NCI-H2081 treated with DMSO at 0.1 percent for 48 hours (cell line): ENCODE measurements at places on chromosomes 4 and X.

- DNase-seq, result no peak
Measured at GRCh38 chr4:158322109-158322508, 111.8 kb downstream of the TMEM144 start.

- DNase-seq, result no peak
Measured at GRCh38 chrX:21698272-21698671, 40.1 kb upstream of the KLHL34 start.

- DNase-seq, result no peak
Measured at GRCh38 chr4:84887824-84888223, 78.7 kb downstream of the WDFY3 start.

- DNase-seq, result no peak
Measured at GRCh38 chr4:41656572-41657520, 91.7 kb downstream of the PHOX2B start.

- no peak for DNase-seq
Measured at GRCh38 chr4:38866973-38867477, 581 bp upstream of the FAM114A1 start.

DNA sequence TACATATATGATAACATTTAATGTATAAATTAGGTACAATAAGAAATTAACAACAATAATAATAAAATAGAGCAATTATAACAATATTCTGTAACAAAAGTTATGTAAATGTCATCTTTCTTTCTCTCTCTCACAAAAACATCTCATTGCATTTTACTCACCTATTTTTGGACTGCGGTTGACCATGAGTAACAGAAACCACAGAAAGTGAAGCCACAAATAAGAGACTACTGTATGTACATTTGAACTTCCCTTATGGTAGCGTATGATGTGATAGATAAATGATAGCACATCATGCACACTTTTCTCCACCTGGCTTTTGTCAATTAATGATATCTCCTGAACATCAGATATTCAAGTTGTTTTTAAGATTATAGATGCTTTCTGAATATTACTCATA, 80.5 kb downstream of the HNRNPD start:
- no peak for DNase-seq

DNA sequence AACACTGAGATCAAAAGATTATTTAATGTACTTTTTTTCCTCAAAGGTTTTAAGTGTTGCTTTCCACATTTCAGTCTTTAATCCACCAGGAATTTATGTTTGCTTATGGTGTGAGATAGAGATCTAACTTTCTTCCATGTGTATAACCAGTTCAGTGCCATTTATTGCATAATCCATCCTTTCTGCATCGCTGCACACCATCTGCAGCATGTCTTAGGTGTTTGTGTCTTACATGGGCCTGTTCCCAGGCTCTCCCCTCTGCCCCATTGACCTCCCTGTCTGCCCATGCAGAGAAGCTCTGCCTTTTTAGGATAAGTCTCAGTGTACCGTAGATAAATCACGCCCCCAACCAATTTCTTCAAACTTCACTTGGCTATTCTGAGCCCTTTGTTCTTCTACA, 30.3 kb downstream of the NSDHL start:
- DNase-seq, result no peak

- no peak for DNase-seq
Measured at GRCh38 chrX:153686711-153687110, 1.0 kb upstream of the SLC6A8 start.

- no peak for DNase-seq
Measured at GRCh38 chrX:71315917-71316316, 14.4 kb downstream of the ITGB1BP2 start.

DNA sequence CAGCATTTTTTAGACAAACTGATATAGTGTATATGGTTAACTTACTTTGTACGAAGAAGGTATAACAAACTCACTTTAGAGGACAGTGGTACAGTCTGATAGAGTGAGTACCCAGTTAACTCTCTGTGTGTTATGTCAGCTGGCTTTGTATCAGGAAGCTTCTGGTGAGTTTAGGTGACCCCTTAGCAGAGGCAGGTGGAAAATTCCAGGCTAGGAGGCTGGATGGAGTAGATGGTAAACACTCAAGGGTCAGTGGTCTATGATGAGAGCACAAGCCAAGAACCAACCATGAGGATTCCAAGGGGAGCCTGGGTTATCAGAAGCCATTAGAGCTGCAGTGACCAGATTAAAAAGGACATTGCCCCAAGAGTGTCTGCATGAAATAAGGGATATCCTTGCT, 227.3 kb upstream of the CENPE start:
- DNase-seq, result no peak

GRCh38 chrX:810186-810585, 179.6 kb downstream of the SHOX start:
- no peak for DNase-seq

GRCh38 chr4:80036949-80037685, 35.9 kb downstream of the ANTXR2 start:
- no peak for DNase-seq

- DNase-seq, result no peak
Measured at GRCh38 chr4:65021737-65022136, 612.5 kb upstream of the TECRL start.

GRCh38 chrX:44401151-44401550, 57.7 kb upstream of the EFHC2 start:
- no peak for DNase-seq

- DNase-seq, result no peak
Measured at GRCh38 chrX:47212381-47213293, 5.8 kb upstream of the CDK16 start.

GRCh38 chr4:173160871-173161270, 7.7 kb upstream of the GALNT7 start:
- DNase-seq, result no peak

DNA sequence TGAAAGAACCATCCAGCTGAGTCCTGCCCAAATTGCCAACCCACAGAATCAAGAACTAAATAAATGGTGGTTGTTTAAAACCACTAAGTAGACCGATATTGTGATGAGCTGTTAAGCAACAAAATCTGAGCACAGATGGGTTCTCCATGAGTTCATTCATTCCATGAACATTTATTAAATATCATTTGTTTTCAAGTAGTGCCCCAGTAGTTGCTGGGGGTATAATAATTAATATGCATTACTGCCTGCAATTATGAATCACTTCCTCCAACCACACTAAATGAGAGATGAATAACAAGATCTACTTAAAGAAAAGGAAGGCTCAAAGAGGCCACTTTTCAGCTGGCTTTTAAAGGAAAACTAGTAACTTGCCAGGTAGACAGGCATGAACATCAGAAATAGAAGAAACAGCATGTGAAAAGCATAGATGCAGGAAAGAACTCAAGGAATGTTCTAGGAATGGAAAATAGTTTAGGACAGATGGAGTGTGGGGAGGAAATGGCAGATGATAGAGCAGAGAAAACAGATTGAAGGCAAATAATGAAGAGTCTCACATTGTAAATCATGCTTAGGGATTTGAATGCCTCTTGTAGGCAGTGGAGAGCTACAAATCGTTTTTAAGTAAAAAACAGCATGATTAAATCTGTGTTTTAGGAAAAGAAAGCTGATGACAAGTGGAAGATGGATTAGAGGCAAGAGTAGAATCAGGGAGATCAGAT, 641.7 kb upstream of the DIPK2B start:
- DNase-seq, result no peak

DNA sequence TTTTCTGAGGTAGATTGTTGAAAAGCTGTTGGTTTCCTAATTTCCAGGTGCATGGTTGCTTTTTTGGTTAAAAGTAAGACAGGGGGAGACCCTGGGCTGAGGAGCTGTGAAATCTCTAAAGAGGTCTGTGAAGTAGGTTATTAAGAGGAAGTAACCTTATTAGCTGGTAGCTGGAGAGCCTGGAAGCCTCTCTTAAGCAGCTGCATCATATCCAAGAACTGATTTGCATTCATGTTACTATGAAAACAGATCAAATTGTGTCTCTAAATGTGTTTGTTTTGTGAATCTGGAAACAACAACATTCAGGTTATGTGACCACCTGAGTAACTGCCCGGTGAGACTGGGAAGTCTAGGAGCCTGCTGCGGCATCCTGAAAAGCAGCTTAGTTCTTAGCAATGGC, 54.1 kb downstream of the ARHGAP10 start:
- no peak for DNase-seq

- no peak for DNase-seq
Measured at GRCh38 chr4:88216395-88216794, 58.0 kb upstream of the ABCG2 start.

GRCh38 chr4:148735432-148736155, 293.4 kb upstream of the NR3C2 start:
- no peak for DNase-seq

DNA sequence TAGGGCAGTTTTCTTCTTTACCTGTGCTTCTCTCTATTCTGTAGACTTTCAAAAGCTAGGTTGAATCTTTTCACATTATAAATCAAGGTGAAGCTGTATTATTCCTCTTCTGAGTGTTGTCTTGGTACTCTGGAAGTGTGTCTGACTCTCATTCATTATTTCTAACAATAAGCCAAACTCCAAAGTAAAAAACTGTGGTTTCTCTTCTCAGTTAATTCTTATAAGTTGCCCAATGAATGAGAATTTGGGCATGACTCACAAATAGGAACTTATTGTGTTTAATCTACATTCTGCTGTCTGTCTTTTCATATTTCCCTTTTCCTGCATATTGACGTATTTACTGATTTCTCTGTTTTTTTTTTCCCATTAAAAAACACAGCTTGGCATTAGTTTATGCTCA, 714.5 kb downstream of the CCSER1 start:
- DNase-seq, result no peak

- no peak for DNase-seq
Measured at GRCh38 chr4:14650127-14650526, 352.2 kb upstream of the CPEB2 start.

- DNase-seq, result no peak
Measured at GRCh38 chr4:8251110-8251883, 18.3 kb upstream of the HTRA3 start.

DNA sequence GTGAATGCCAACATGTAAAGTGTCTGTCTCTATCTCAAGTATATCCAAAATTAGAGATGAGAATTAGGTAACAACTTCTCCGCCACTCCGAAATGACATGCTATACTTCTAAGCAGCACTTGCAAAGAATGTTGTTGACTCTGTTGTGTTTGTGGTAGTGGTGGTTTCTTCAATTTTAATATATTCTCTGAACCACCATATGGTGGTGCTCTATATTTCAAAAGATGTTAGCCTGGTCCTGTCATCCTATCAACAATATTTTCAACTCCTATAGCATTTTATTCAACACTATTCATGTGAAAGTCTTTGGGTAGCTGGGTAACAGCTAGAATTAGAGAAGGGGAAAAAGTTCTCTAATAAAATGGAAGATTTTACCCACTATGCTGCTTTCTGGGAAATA, 1622.8 kb upstream of the IGFBP7 start:
- no peak for DNase-seq

- DNase-seq, result no peak
Measured at GRCh38 chr4:182105416-182105815, 137.8 kb upstream of the TENM3 start.

- no peak for DNase-seq
Measured at GRCh38 chr4:125313989-125314667, 627 bp upstream of the FAT4 start.

- no peak for DNase-seq
Measured at GRCh38 chr4:57098415-57098814, 11.8 kb downstream of the IGFBP7 start.

DNA sequence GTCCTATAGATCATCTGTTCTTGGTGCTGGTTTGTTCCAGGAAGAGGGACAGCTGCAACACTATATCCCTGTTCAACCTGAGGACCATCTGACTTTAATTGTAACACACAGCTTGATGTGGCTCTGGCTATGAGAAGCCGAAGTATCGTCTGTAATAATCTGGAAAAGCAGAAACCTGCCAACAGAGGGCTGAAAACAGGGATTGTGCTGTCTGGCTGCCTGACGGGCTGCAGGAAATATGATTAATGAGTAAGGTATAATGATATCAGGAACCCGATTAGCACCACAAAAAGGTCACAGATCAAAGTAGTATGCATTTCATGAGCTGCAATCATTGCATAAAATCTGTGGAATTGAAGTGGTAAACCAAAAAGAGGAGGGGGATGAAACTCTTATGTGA, 170.4 kb upstream of the MAB21L2 start:
- DNase-seq, result peak; percentile 45

- no peak for DNase-seq
Measured at GRCh38 chrX:55546956-55547355, 57.3 kb upstream of the USP51 start.

DNA sequence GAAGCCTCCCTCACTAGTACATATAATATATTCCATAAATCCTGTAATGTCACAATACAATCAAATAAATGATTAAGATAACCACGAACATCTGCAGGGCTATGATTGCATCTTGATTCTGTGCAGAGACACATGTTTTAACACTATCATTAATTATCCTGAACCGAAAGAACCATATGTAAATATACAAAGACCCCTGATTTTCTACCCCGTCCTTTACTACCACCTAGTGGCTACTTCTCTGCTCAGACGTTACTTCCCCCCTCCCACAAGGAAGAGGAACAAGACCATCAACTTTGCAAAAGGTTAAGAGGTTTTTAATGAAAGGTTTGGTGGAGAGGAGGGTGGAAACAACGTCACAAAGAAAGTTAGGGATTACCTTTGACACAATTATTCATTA, 134.0 kb downstream of the COL4A6 start:
- DNase-seq, result no peak

DNA sequence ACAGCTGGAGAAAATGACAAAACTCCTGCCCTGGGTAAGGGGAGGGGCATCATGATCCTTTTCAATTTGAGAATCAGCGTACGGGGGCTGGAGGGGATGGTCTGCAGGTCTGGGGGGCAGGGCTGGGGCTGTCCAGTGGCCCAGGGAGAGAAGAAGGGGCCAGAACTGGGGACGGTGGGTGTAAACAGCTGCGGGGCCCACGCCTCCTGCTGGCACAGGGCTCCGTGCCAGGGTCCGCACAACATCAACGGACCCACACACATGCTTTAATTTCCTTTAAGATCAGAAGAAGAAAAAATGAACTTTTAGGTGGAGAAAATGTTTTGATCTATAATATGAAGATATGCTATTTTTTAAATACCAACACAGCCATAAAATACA, 52.1 kb downstream of the PSAPL1 start:
- DNase-seq, result no peak

- DNase-seq, result no peak
Measured at GRCh38 chr4:111027526-111027925, 404.6 kb upstream of the PITX2 start.

GRCh38 chr4:25982962-25983361, 68.9 kb downstream of the SMIM20 start:
- DNase-seq, result no peak

GRCh38 chrX:9324676-9325075, 140.2 kb upstream of the TBL1X start:
- DNase-seq, result no peak

GRCh38 chr4:156188596-156188995, 234.9 kb upstream of the CTSO start:
- no peak for DNase-seq

- no peak for DNase-seq
Measured at GRCh38 chrX:109672239-109672638, 47.3 kb upstream of the KCNE5 start.

- no peak for DNase-seq
Measured at GRCh38 chr4:93066749-93067148, 761.8 kb upstream of the ATOH1 start.

- no peak for DNase-seq
Measured at GRCh38 chrX:138067415-138067814, 501.5 kb downstream of the ZIC3 start.

- no peak for DNase-seq
Measured at GRCh38 chr4:56511098-56511497, 5.5 kb downstream of the ARL9 start.

GRCh38 chr4:106201373-106201772, 114.6 kb downstream of the TBCK start:
- no peak for DNase-seq

GRCh38 chrX:48919360-48919841, 577 bp upstream of the PIM2 start:
- DNase-seq, result no peak
